ENCODE measurements at places on chromosomes 6 and 20. TPM values are rescaled to one million over a fixed set of nuclear protein-coding genes. Genes with fewer than 3 reads are reported as not detected.

ADGRG6 gene
- 129 TPM for polyA plus RNA-seq

SOX12 gene
- 34.3 TPM for polyA plus RNA-seq

LY6G6F gene
- 1.5 TPM for polyA plus RNA-seq

- DNase-seq = no peak
These were observed 3.9 kb downstream of the IP6K3 start for GRCh38 chr6:33742837-33743236.

DNA sequence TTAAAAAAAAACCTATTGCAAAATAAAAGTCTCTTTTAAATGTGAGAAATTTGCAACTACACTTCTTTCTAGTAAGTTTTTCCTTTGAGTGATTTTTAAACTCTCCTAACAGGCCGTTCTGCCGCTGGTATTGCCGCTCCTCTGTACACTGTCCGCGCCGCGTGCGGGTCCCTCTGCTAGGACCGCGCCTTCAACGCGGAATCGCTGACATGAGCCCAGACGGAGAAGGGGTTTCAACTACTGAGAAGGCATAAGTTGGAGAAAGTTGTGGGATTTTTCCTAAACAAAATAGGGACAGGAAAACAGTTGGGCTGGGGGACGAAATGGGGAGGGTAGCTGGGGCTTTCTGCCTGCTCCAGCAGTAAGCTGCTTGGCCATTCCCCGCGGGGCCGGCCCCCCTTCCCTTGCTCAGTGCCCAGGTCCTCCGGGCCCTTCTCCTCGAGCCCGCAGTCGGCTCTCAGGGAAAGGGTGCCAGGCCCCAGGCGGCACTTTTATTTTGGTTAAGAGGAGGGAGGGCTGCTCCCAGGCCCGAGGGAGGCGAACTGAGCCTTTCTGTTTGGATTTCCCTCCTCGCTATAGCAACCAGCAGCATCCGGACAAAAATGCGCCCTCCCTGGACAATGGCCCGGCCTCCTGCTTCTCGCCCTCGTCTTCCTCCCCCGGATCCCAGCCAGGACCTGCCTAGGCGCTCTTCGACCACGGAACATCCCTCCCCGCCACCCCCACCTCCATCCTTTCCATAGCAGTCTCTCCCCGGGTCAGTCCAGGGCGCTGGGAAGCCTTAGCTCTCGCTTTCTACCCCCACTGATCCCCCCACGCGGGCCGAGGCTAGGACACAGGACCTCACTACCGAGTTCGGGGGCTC lies 6.8 kb upstream of the POU3F2 start:
- no peak for DNase-seq

DNA sequence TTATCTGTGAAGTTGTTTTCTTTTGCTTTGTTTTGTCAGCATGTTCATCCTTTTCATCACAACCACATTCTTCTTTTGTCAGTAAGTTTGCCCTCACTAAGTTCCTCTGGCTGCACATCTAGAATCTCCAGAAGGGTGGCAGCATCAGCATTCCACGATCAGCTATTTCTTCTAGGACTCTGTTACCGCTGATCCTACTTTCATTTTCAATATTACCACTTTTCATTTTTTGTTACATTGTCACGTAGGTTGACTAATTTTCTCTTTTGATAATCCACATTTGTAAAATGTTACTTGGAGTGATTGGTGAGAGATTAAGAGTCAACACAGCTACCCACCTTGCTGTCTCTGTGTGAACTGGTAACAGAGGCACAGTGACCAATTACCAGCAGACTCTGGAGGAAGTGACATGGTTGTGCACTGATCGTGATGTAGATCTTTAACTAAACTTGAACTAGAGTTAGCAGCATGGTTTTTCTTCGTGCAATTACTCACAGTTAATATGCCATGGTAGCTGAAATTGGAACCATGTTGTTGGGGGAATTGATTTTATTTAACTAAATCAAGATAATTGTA lies 307.9 kb upstream of the SLC35B3 start:
- no peak for DNase-seq

DNA sequence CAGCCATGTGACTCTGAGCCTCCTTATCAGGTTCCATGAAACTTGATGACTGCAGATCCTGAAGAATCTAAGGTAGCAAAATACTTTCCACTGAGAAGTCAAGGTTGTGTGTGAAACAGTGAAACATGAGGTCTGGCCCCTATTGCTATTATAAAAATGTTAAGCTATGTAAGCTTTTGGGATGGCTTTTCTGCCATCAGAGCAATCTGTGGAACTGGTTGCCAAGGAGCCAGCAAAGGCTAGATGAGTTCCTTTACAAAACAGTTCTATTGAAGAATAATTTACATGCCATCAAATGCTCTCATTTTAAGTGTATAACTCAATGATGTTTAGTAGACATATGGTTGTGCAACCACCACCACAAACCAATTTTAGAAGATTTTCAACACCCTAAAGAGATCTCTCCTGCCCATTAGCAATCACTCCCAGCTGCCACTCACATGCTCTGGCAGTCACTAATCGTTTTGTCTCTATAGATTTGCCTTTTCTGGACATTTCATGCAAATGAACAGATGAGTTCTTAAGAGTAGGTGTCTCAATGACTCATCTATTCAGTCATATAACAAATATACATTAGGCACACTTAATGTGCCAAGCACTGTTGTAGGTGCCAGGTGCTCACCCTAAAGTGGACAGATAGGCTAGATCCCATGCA lies 19.9 kb upstream of the MEP1A start:
- no peak for DNase-seq

DNA sequence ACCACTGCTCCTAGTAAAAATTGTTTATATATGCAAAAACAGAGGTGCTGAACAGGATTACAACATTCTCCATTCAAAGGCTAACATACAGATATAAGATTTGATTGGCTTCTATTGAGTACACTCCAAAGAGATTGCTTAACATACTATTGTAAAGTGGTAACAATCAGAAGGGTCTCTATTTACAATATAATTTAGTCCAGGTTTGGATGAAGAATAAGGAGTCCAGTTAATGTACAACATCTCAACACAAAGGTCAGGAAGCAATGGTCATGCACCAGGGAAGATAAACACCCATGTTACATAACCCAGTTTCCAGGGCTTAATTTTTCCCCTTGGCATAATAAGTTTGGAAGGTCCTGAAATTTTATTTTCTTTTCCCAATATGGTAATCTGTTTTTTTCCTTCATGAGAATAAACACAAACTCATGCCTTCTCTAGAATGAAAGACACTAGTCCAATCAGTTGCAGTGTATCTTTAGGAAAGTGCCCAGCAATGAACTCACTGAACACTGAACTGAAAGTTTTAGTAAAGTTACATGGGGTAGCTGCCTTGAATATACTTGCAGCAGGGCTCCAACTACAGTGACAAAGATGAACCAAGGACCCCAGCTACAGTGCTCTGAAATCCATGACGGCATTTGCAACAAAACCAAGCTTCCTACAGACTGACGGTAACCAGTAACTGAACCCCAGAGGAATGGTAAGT lies 255.3 kb upstream of the GJE1 start:
- DNase-seq = no peak
